ENCODE measurements at places on chromosomes 13 and 19. TPM values are rescaled to one million over a fixed set of nuclear protein-coding genes. Genes with fewer than 3 reads are reported as not detected.

ANGPTL8 gene
- total RNA-seq = not detected

ADM5 gene
- total RNA-seq = not detected

DAND5 gene
- total RNA-seq = not detected

ODAD3 gene
- total RNA-seq = not detected

DIAPH3 gene
- 11.4 TPM for total RNA-seq

FGF14 gene
- total RNA-seq = 0.98 TPM
